ENCODE measurements at places on chromosomes 16 and 17.

- no peak for DNase-seq
Measured at GRCh38 chr17:80474961-80475909, 1.2 kb downstream of the NPTX1 start.

GRCh38 chr17:49696233-49696761, 11.5 kb downstream of the SLC35B1 start:
- DNase-seq: no peak

GRCh38 chr17:57273490-57273889, 17.2 kb downstream of the MSI2 start:
- DNase-seq: no peak

DNA sequence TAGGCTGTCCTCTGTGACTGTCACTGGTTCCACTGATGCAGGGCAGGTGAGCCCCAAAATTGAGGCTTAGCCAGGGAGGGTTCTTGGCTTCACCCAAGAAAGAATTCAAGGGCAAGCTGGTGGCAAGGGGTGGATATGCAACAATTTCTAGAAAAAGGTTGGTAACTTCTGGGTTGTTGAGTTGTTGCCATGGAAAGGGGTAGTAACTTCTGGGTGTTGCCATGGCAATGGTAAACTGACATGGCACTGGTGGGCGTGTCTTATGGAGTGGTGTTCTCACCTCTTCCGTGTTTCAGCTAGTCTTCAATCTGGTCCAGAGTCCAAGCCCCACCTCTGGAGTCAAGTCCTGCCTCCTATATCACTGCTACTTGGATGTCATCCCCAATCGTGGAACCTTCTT, 9.5 kb upstream of the GUCY2D start:
- no peak for DNase-seq

- DNase-seq: no peak
Measured at GRCh38 chr16:54363766-54364165, 77.2 kb upstream of the IRX3 start.

DNA sequence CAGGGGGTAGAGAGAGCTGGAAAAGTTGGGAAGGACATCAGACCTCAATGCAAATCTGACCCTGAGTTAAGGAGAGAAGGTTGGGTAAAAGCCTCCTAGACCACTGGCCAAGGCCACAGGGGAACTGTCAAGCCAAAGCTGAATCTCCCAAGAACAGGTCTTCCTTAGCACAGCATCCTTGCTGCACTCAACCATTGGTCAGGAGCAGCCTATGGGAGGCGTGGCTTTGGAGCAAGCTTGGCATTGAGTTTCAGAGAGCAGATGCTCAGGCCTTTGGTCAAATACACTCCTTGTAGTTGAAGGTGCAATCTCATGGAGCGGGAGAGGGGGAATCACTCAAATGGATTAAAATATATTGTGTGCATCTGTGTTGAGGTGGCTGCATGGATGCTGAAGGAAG, 21.8 kb downstream of the SOX9 start:
- DNase-seq: no peak

- peak; percentile 21 for DNase-seq
Measured at GRCh38 chr16:48317614-48318315, 67.4 kb downstream of the SIAH1 start.

DNA sequence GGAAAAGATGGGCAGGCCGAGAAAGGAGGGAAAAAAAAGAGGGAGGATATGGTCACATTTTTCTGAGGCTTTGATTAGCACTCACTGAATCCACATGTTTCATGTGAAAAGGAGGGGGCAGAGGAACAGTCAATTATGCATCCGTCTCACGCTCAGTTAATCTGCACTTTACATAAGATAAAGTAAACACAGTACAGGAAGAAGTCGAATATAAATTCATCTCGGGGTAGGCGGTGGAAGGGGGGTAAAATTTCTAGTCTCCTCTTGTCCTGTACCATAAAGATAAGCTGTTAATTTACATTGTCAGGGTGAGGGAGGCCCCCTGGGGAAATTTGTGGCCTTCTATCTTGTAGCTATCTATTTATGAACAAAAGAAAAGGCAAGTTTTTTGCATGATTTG, 73.1 kb upstream of the CES5A start:
- no peak for DNase-seq

- no peak for DNase-seq
Measured at GRCh38 chr16:84854759-84855158, 35.0 kb downstream of the CRISPLD2 start.

- peak; percentile 60 for DNase-seq
Measured at GRCh38 chr17:29622337-29623282, at the start of gene CORO6. Gene CORO6 (minus strand): TSS chr17:29622912. CDS start chr17:29621421, 1,491 bp downstream.

DNA sequence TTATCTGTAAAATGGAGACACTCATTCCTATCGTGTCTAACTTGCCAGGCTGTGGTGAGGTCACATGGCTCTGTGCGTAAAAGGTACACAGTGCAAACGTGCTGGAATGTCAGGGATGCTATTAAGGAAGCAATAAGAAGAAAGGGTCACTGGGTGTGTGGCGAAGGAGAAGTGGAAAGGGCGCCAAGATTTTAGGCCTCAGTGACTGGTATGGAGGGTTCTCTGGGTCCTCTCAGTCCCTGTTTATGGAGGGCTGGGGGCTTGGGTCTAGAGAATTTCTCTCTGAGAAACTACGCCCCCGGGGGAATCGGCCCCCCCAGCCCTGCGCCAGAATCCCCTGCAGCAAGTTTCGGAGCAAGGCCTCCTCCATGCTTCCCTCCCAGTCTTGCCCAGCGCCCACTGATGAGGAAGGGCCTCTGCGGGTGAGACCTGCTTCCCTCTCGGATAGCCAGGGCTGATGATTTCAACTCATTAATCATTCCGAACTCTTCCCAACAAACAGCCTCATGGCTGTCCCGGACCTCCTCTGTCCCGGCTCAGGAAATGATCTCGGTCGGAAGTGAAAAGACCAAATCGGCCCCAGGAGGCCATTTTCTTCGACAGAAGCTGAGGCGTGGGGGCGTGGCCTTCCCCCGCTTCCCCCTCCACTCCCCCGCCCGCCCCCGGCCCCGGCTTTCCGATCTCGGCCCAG, 1.2 kb upstream of the HEXIM1 start:
- DNase-seq: peak; percentile 60

- DNase-seq: no peak
Measured at GRCh38 chr16:88713568-88714419, 7.5 kb downstream of the CTU2 start.

DNA sequence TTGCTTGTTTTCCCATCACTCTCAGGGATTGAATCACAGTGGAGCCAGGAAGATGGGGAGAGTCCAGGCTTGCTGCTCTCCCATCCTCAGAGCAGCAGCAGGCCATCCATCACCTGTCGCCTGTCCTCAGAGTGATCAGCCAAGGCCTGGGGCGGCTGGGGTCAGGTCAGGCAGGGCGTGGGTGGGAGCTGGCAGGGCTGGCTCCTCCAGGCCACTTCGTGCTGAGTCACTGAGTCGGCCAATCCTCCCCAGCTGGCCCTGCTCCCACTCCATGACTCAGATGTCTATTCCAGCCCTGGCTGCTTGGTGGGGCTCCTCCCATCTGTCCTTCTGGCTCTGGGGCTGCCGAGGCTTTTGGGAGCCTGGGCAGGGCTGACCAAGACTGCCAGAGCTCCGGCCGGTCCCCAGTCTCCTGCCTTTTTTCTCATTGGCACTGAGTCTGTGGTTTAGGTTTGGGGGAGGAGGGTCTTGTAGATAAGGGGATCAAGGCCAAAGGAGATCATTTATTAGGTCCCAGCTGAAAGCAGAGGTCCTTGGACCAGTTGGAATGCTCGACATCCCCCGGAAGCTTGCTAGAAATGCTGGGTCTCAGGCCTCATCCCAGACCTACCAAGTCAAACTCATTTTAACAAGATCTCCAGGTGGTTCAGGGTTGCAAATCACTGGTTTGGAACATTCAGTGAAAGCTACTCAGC, 72.7 kb downstream of the ABCC1 start:
- peak; percentile 62 for DNase-seq

DNA sequence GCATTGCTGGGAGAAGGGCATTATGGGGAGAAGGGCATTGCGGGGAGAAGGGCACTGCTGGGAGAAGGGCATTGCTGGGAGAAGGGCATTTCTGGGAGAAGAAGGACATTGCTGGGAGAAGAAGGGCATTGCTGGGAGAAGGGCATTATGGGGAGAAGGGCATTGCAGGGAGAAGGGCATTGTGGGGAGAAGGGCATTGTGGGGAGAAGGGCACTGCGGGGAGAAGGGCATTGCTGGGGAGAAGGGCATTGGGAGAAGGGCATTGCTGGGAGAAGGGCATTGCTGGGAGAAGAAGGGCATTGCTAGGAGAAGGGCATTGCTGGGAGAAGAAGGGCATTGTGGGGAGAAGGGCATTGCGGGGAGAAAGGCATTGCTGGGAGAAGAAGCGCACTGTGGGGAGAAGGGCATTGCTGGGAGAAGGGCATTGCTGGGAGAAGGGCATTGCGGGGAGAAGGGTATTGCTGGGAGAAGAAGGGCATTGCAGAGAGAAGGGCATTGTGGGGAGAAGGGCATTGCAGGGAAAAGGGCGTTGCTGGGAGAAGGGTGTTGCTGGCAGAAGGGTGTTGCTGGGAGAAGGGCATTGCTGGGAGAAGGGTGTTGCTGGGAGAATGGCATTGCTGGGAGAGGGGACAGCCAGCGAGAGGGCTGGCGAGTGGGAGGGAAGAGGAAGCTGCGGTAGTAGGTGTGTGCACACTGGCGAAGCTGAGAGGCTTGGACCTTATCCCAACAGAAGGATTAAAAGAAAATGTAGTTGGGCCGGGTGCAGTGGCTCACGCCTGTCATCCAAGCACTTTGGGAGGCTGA, 4.6 kb upstream of the PYDC1 start:
- DNase-seq: no peak

DNA sequence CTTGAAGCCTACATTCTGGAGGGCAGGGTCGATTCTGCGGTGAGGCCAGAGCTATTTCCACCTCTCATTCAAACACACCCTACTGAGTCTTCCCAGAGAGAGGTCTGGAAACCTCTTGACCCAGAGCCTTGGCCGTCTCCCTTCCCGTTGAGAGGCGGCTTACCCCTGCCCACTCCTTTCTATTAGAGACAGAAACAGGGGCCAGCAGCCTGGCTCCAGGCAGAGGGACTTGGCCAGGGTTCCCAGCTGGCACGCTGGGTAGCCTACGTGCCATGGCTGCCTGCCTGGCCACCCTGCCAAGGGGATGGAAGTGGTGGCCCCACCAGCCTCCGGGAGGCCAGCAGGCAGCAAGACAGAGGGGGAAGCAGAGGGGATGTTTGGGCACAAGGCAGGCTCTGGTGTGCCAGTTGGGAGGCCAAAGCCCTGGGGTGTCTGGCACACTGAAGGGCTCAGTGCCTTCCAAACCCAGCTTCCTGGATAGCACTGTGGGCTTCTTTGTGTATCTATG, 6.0 kb downstream of the STAC2 start:
- DNase-seq: peak; percentile 74

- DNase-seq: peak; percentile 84
Measured at GRCh38 chr17:74987909-74988711, 678 bp downstream of the CDR2L start.

- DNase-seq: peak; percentile 11
Measured at GRCh38 chr17:61551255-61551742, 39.7 kb downstream of the NACA2 start.

DNA sequence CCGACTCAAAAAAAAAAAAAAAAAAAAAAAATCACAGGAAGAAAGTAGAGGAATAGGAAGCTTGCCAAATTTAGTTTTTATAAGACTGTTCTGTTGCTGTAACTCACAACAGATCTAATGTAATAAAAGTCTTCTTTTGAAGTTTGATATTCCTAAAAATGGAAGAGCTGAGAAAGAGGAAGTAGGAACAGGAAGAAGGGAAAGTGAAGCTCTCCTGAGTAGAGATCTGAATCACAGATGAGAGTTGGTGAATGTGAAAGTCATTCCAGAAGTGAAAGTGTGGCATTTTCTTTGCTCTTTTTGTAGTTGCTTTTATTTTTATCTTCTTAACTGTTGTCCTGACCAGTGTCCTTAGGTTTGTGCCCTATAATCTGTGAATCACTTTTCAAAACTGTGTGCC, 2.1 kb downstream of the NMT1 start:
- DNase-seq: no peak

DNA sequence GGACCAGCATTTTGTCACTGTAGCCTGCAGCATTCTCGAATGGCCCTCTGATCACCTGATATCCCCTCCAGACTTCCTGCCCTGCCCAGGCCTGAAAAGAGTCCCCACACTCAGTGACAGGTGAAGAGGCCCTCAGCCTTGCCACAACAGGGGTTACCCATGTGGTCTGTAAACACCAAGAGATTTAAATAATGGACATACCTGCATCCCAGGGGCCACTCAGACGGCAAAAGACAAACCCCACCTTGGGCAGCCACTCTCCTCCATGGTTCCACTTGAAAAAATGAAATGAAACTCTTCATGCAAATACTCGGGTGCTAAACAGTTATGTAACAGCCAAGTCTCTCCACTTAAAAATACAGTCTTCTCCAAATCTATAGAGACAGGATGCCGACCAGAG, 22.9 kb upstream of the PECAM1 start:
- DNase-seq: no peak

GRCh38 chr16:48133455-48134211, 22.2 kb downstream of the ABCC12 start:
- DNase-seq: no peak

- no peak for DNase-seq
Measured at GRCh38 chr17:77606865-77607210, 351.7 kb upstream of the TNRC6C start.

DNA sequence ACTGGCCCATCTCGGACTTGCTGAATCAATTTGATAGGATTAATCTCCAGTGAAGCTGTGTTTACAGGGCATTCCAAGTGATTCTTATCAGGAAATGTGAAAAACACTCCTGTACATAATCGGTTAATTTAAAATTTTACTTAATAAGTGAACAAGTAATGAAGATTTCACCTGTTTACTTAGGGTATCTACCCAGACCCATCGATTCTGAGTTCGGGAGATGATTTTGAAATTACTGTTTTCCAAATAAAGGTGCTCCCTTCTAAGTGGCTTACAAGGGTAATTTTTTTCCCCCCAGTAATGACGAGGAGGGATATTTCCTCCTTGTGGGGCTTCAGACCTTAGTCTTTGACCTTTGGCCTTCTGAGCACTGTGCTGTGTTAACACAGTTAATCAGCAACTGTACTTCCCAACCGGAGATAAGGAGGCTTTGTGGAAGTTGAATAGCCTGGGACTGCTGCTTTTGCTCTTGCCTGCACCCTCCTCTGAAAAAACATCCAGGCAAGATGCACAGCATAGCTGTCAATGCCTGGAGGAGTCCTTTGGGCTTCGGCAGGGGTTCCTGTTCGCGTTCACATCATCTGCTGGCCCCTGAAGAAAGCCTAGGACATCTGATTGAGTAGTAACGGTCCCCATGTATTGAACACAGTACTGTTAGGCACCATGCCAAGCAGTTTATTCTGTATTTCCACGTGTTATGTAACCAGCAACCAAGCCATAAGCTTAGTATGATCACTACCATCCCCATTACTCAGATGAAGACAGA, 1.8 kb downstream of the FAHD1 start:
- DNase-seq: no peak

- no peak for DNase-seq
Measured at GRCh38 chr16:31138621-31139578, 3.4 kb upstream of the PRSS8 start.

DNA sequence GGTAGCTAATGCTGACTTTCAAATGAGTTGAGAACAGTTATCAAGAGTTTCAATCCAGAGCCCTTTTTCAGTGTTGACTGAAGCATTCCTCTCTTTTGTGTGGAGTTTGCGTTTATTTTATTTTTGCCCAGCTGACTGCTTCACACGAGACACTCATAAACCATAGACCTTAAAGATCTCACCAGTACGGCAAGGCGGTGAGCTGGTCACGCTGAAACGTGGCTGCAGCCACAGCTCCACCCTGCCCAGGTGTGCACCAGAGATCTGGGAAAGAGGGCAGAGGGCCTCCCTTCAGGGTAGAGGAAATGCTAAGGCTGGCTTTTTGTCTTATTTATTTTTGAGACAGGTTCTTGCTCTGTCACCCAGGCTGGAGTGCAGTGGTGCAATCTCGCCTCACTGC, 112.2 kb downstream of the AATF start:
- no peak for DNase-seq
